ENCODE measurements at places on chromosomes 6 and 20.

DNA sequence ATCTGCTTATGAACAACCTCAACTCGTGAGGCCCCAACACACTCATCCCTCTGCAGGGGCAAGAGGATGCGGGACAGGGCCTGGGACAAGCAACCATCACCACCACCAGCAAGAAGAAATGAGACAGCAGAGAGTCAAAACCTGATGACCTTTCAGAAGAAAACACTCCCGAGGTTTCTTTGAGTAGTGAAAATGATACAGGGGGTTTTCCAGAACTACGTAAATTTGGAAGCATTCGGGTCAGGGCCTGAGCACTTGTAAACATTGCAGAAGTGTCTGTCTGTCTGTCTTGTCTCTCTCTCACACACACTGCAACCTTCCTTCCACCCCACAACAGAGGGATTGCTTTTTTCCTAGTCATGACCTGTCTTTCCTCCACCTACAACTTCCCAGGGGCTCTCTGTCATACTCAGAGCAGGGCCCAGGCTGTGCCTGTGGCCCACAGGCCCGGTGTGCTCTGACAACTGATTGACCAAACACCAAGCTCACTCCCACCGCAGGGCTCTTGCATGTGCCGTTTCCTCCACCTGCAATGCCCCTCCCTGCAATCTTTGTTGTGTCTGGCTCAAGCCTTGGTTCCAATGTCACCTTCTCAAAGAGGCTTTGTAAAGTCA, 90.9 kb downstream of the BMP7 start:
- DNase-seq = no peak

GRCh38 chr6:53143710-53144109, 4.9 kb downstream of the GCM1 start:
- no peak for DNase-seq

DNA sequence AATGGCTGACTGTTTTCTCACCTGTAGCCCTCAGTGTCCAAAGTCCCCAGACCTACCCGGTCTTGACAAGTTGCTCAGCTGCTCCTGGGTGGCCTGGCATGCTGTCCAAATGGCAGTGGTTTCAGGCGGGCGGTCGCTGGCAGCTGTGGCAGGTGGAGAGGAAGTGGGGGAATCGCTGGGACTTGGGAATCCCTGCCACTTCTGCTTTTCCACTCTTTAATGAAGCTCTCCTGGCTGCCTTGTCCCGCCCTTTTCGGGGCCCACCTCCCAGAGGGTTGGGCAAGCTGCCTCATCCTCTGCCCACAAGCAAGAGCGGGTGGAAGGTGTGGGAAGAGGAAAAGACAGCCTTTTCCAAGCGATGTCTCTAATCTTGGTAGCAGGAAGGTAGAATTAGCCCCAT, at the start of gene OCSTAMP:
Gene OCSTAMP, minus strand, starts transcription at position 194 of the 400 bp plus-strand sequence. Its CDS starts 94 bp downstream, at position 100.
- DNase-seq = no peak

GRCh38 chr6:125301435-125302391, at the start of gene HDDC2:
TSS of gene HDDC2 (minus strand) at chr6:125301967. CDS start at chr6:125301932, 35 bp downstream.
- DNase-seq = peak; percentile 83

DNA sequence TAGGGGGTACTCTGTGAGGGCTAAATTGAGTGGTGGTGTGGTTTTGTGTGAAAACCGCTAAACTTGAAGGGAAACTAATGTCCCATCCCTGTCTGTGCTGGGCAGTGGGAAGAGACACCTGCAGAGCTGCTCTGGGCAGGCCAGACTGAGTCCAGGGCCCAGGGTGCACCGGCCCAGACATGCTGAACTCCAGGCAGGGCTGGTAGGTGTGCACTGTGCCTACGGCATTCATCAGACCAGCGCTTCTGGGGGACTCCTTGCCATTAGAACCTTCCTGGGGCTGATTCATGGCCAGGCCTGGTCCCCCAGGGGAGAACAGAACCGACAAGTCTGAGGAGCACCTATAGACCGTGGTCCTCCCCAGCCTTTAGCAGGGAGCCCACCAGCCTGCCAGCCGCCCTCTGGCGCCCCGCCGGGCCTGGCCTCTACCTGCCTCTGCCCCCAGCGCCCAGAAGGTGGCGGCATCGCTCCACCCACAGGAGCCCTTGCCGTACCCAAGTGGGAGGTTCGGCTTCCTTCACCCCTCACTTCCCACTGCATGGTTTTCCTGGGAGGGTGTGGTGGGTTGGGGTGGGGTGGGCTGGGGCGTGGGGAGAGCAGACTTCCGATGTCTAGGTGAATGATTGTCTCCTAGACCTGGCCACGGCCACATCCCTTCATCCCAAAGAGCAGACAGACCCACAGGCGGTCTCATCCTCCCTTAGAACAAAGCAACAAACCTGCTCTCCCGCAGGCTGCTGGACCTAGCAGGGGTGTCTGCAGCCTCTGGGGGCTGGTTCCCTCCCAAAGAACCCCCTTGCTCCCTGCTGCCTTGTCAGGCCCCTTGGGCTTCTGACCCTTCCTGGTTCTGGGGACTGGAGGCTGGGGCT, 15.5 kb downstream of the CCDC167 start:
- DNase-seq = peak; percentile 27

- DNase-seq = no peak
These were observed 17.7 kb downstream of the TGM6 start for GRCh38 chr20:2398449-2398848.

GRCh38 chr6:138654715-138655634, 118.6 kb upstream of the CCDC28A start:
- no peak for DNase-seq

DNA sequence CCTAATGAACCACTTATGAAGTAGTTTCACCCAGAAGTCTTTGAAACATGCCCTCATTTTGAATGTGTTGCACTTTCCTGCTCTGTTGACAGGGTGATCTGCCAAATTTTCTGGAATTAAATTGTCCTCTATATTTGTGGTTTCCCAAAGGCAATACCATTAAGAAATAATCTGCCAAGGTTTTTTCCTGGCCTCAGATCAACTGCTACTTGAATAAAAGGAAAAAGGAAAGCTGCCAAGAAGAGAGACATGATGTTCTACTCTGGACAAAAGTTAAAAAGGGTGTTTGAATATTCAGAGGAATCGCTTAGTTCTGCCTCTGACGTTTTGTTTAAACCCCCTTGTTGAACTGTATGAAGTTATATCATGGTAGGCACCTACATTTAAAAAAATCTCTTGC, 37.4 kb upstream of the ARMH2 start:
- DNase-seq = no peak

- peak; percentile 84 for DNase-seq
These were observed 26.3 kb upstream of the TRAF3IP2 start for GRCh38 chr6:111631903-111632460.

GRCh38 chr6:53322188-53323029, 26.3 kb downstream of the ELOVL5 start:
- DNase-seq = no peak

GRCh38 chr6:119267126-119267905, 82.2 kb downstream of the MAN1A1 start:
- DNase-seq = no peak

All from large intestine (tissue), 12 donors.